ENCODE measurements at places on chromosomes 2 and 18.

DNA sequence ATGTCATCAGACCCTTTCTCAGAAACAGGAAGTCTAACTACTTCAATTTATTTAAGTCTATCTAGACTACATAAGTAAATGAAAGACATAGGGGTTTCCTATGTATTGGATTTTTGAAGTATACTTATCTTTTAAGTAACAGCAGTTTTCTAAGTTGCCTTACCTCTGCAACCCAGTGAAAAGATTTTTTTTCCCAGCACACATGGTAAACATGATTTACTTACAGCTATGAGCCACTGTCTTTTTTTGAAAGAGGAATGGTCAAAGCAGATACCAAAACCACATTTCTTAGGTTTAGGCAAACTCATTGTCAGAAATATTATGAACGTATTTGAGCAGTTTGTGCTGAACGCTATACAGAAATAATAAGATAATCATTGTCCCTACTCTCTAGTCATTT lies 78.7 kb upstream of the OTX1 start:
- no peak for DNase-seq

GRCh38 chr2:105224444-105224843 lies 17.1 kb upstream of the GPR45 start:
- no peak for DNase-seq

GRCh38 chr2:96768083-96768561 lies 7.4 kb downstream of the CNNM4 start:
- DNase-seq, result no peak

GRCh38 chr2:158726911-158727592 lies 68.1 kb upstream of the DAPL1 start:
- no peak for DNase-seq

GRCh38 chr2:85999061-85999831 lies 106.4 kb downstream of the POLR1A start:
- peak; percentile 35 for DNase-seq

DNA sequence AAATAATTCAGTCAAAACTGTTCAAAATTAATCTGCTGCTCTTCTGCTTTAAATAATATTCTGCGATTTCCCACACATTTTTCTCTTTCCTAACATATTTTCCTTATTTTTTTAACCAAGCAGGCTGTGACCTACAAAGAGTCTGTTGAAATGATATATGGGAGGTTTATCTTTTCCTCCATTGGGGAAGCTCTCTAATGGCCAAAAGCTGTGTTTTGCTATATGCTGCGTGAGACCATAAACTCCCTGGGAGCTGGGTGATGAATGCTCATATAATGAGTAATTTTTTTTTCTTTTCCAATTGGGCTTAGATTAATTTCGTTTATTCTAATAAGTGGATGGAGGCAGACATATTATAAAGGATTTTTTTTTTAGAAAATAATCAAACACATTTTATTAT lies 72.2 kb upstream of the MAP2 start:
- no peak for DNase-seq

GRCh38 chr2:220528180-220528675 lies 900.8 kb downstream of the SLC4A3 start:
- DNase-seq, result no peak

- DNase-seq, result no peak
These were observed 6.1 kb upstream of the MPP4 start for GRCh38 chr2:201704536-201704935.

Measured in stimulated activated CD4-positive, alpha-beta T cell treated with anti-CD3 and anti-CD28 coated beads, Interleukin-4, amount 100 ng/mL, for 24 hours (primary cell).